ENCODE measurements at places on chromosomes 13 and 19. TPM values are rescaled to one million over a fixed set of nuclear protein-coding genes. Genes with fewer than 3 reads are reported as not detected.

Gene ZNF880
- total RNA-seq = 17.8 TPM

Gene SKA3
- total RNA-seq = 1.7 TPM

Gene RDH13
- 30.0 TPM for total RNA-seq

- no peaks in the 10 kb centered on the region for H3K36me3 ChIP-seq
- peaks cover 25% of the 10 kb centered on the region for H3K4me1 ChIP-seq
- no peak for DNase-seq
These were observed 68.3 kb downstream of the STARD13 start for GRCh38 chr13:33217256-33217655.

- peaks cover 78% of the 10 kb centered on the region for H3K36me3 ChIP-seq
- no peaks in the 10 kb centered on the region for H3K27me3 ChIP-seq
- DNase-seq = peak; percentile 90
- H3K4me3 ChIP-seq = no peak overlapping the region
- H3K27ac ChIP-seq = no peak overlapping the region
- H3K4me1 ChIP-seq = peaks cover 10% of the 10 kb centered on the region
These were observed 5.3 kb downstream of the DHPS start for GRCh38 chr19:12676384-12676792.

DNA sequence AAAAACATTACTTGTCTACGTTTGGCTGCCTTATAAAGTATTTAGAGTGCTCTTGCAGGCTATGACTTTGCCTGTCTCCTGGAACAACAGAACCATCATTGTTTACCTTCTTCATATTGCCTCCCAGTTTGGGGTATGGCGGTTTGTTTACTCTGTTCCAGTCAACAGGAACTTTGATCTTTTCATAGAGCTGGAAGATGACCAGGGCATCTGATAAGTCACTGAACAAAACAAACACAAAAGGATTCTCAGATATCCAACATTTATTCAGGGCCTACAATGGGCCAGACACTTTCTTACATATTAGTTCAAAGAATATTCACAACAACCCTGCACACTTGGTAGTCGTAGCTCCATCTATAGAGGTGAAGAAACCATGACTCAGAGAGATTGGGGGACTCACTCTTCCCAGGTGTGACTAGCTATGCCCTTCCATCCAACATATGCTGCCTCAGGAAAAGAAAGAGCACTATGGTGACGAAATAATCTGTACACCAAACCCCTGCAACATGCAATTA, 38.4 kb upstream of the CPB2 start:
- H3K4me3 ChIP-seq = no peak overlapping the region
- no peak overlapping the region for H3K27ac ChIP-seq
- H3K4me1 ChIP-seq = no peaks in the 10 kb centered on the region
- H3K27me3 ChIP-seq = no peaks in the 10 kb centered on the region
- peaks cover 43% of the 10 kb centered on the region for H3K36me3 ChIP-seq

Gene ZNF546
- 6.7 TPM for total RNA-seq

Gene DIRAS1
- total RNA-seq = 1.8 TPM

DNA sequence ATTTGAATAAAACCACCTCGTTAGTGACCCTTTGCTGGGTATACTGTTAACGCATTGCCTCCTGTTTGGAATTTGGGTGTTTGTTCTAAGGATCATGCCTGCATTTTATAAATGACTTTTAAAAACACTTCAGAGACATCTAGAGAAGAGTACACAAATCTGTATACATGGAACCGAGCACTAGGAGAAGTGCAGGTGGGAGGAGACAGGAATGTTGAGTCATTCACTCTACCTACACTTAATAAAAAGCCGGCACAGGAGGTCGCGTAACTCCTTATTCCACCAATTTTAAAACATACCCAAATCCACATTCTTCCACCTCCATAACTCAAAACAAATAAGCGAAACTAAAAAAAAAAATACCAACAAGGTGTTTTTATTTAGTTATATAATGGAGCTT, 48.6 kb downstream of the FGF9 start:
- no peak for DNase-seq
- H3K27me3 ChIP-seq = no peaks in the 10 kb centered on the region
- no peaks in the 10 kb centered on the region for H3K4me1 ChIP-seq

GRCh38 chr13:73286942-73287620, 228.3 kb downstream of the KLF5 start:
- no peak overlapping the region for H3K4me3 ChIP-seq
- no peak for DNase-seq
- H3K4me1 ChIP-seq = no peaks in the 10 kb centered on the region
- no peak overlapping the region for H3K27ac ChIP-seq

DNA sequence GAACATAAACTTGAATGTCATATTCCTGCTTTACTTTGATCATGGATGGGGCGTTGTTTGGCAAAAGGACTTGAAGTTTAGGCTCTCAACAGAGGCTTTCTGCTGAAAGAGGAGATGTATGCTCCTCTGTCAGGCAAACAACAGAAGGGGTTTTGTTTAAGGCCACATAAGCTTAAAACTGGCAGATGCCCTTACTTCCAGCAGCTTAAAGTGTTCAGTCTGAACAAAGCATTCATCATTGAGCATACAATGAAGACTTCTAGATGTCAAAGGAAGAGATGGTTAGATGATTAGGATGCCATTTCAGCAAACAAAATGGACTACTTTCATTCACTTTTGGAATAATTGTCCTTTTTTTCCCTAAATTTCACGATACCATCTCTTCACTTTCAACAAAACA, 484.5 kb downstream of the SLITRK6 start:
- H3K4me1 ChIP-seq = no peaks in the 10 kb centered on the region
- DNase-seq = no peak
- no peaks in the 10 kb centered on the region for H3K36me3 ChIP-seq
- no peak overlapping the region for H3K4me3 ChIP-seq
- H3K27ac ChIP-seq = no peak overlapping the region
- H3K27me3 ChIP-seq = no peaks in the 10 kb centered on the region

DNA sequence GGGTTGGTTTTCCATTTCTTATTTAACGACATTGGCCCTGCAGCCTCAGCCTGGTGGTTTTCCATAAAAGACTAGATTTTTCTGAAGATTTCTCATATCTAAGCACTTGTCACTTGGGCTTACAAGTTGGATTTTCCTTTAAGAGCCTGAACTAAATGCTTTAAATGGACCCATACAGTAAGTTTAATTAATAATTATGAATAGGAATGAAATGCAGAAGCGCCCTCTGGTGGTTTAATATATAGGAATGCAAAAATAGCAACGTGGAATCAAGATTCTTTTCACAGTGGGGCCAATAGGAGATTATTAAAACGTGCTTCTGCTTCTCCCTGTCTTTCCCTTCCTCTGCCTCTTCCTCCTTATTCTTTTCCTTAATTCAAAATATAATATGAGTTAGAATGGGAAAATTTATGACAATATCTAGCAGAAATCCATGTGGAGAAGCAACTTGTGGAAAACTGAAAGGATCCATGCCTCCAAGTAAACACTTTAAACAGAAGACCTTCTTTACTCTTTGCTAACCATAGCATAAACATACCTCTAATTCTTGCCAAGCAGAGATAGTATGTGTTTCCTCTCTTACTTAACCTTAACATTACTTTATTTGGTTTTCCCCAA, 324.0 kb downstream of the GPC5 start:
- H3K27ac ChIP-seq = no peak overlapping the region
- H3K36me3 ChIP-seq = no peaks in the 10 kb centered on the region
- no peak for DNase-seq
- H3K4me3 ChIP-seq = no peak overlapping the region

GRCh38 chr13:40179445-40180281, 486.8 kb downstream of the FOXO1 start:
- H3K27ac ChIP-seq = no peak overlapping the region
- no peaks in the 10 kb centered on the region for H3K36me3 ChIP-seq
- H3K4me1 ChIP-seq = no peaks in the 10 kb centered on the region
- no peak overlapping the region for H3K4me3 ChIP-seq
- no peak for DNase-seq
- no peaks in the 10 kb centered on the region for H3K27me3 ChIP-seq
